ENCODE measurements at places on chromosomes 7 and 10.

DNA sequence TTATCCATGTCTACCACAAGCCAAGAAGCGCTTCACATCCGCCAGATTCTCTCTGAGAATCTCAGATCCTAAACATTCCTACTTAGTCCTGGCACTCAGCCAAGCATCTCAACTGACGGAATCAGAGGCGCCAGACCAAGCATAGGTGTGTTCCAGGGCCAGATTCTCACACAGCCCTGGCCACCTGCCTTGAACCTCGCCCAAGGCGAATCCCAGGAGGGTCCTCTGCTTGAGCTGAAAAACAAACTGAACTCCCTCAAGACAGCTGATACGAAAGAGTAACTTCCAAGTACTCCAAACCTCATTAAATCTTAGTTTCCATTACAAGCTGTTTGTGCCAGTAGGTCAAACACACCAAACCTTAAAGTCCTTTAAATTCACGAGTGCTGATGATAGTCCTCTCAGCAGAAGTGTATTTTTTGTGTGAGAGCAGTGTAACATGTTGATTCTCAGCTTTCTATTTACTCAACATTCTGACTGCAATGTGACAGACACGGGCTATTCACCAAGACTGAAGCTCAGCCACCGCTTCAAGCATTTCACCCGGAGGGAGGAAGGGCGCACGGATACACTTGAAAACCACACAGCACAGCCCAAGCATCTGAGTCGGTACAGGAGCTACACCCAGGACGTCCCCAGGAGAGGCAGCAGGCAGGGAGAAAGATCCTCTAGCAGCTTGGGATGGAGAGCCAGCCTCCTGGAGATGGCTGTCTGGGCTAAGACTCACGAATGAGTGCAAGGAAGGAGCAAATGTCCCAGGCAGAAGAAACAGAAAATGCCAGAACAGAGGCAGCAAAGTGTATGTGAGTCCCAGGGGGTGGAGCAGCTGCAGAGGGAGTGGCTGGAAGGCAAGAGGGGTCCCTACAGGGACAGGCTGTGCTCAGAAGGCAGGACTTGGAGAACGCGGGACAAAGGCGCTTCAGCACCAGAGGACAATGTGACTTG is 6.0 kb downstream of the PARD3 start:
- no peak for DNase-seq

DNA sequence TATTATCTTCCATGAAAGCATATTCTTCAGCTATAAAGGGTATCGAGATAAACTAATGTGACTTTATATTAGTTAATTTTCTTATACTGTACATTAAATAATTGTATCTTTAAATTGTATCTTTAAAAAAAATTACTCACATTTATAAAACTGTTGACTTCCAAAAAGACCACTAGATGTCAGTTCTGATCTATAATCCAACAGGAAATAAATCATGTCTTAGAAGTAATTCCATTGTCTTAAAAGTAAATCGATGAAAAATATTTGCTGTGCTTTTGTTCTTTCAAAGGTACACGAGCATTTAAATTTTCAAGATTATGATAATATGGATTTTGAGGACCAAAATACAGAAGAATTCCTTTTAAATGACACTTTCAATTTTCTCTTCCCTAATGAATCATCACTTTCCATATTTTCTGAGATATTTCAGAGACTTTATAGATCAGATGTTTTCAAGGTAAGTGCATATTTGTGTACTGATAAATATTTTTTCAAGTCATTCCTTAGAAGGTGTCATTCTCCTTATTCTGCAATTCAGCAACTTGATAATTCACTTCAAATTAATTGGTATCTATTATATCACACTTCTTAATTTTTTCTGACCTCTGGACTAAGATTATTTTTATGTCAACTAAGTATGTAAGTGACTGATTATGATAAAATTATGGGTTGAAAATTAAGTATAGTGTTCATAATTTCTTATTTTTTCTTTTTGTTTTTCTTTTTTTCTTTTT is 138.5 kb downstream of the CPED1 start:
- peak; percentile 7 for DNase-seq

DNA sequence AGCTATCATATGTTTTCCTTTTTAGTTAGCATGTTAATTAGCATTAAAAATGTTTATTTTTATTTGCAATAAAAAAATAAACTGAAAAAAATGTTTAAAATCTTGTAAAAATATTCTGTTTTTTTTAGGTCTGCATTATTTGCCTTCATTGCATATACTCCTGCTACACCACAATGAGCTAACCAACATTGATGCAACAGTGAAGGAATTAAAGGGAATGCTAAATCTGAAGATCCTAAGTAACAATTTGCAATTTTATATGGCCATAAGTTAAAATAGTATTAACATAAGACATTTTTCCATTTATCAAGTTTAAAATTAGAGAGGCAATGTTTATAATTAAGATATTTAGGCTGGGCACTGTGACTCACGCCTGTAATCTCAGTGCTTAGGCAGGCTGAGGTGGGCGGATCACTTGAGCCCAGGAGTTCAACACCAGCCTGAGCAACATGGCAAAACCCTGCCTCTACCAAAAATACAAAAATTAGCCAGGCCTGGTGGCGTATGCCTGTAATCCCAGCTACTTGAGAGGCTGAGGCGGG is 32.2 kb downstream of the LRRC72 start:
- DNase-seq, result no peak

DNA sequence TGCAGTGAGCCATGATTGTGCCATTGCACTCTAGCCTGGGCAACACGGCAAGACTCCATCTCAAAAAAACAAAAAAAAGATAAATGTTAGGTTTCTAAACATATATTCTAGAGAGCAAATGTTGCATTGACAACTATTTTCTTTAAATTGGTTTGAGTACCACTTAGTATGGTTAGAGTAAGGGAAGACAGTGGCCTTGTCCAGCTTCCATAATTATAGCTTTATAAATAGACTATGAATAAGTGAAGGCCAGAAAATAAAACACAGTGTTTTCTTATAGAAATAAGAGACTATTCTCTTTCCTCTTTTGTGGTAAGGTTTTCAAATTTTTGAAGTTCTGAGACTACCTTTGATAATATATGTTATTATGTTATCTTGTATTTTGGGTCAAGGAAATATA is 50.5 kb downstream of the EXOC4 start:
- no peak for DNase-seq

GRCh38 chr7:93663561-93664299 is 89.2 kb upstream of the CALCR start:
- DNase-seq, result no peak

DNA sequence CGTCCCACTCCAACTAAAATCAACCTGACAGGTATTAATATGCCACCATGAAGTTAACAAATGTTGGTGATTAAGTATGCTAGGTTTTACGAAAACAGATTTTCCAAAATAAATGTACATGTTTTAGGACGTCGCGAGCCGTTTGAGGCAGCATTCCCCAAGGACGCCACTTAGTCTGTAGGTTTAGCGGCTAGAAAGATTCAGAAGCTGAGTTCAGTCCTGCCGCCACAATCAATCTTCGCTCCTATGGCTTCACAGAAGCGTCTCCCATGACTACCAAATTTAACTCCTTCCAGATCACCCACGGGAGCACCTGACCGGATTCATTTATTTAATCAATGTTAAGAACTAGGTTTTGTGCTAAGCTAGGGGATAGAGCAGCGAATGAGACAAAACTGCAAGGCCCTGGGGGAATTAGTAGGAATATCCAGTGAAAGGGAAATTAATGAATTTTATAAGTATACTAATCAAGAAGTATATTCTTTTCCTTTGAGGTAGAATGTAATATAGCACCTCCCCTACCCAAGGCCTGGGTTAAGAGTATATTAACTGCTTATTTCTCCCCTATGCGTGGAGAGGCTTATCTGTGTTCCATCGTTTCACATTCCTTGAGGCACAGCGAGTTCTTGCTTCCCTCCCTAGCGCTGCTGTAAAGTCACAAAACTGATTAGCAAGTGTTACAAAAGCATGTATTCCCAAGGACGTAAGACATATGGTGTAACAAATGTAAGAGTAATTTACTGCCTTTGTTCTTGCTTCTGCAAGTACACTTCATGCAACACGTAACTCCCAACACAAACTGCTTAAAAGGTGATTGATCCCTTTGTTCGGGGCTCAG is 994 bp upstream of the CYP51A1 start:
- DNase-seq, result no peak

DNA sequence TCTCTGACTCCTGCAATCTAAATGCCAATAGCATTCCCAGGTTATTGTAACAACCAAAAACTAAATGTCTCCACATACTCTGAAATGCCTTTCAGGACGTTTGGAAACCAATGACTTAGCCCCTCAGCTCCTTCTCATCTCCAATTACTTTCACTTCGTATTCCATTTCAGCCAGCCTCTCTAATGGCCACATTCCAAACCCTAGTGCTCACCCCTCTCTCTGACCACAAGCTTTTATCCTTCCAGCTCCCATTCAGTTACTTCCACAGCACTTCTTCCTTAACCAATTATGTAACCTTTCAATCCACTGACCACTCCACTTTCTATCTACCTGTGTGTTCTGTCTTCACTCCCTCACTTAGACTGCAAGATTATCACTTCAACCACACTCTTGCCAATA is 4.3 kb downstream of the NOC3L start:
- DNase-seq, result no peak

- DNase-seq, result no peak
Observed at GRCh38 chr10:127047878-127048238, 142.6 kb downstream of the DOCK1 start.

GRCh38 chr7:1357601-1358271 is 101.5 kb downstream of the MICALL2 start:
- DNase-seq, result no peak

- no peak for DNase-seq
Observed at GRCh38 chr10:133129859-133130495, 30.0 kb upstream of the KNDC1 start.

DNA sequence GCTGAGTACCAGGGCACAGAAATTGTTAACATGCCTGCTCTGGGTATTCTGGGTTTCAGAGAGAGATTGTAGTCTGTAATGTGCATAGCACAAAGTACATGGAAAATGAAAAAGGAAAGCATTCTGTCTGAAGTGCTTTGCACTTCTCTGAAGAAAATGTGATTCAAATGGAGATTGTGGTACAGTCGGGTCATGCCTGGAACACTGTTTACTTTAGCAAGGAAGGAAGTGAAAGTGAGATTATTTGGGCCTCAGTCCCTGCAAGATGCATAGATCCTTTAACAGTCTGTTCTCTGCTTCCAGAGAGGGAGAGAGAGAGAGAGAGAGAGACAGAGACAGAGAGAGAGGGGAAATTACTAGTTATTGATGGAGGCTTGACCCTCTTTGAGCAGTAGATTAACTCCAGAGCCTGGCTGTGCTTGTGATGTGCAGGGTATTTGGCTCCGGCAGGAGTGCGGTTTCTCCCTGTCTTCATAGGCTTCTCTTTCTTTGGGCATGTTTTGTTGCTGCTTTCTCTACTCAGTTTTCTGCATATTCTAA is 5.4 kb downstream of the VWC2 start:
- no peak for DNase-seq

DNA sequence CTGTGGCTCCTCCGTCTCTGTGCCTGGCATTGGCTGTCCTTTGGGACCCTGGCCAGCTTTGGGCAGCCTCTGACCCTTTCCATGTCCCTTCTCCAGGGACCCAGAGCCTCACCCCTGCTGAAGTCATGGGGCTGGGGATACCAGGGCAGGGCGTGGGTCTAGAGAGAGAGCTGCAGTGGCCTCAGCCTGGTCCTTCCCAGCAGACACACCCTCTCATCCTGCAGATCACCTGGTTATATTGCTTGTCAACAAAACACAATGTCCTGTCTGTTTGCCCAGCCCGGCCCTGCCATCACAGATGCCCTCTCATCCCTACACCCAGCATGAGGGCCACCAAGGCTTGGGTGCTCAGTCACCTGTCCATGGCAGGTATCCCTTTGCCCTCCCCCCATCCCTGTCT is 1.8 kb downstream of the MUC17 start:
- no peak for DNase-seq

- peak; percentile 89 for DNase-seq
Observed at GRCh38 chr7:68682910-68683309, 915.4 kb upstream of the AUTS2 start.

- no peak for DNase-seq
Observed at GRCh38 chr10:78736926-78737630, 331.7 kb upstream of the ZMIZ1 start.

- DNase-seq, result no peak
Observed at GRCh38 chr7:378551-379455, 88.8 kb downstream of the FOXL3 start.

- no peak for DNase-seq
Observed at GRCh38 chr7:99767662-99768061, 16.3 kb downstream of the CYP3A4 start.

DNA sequence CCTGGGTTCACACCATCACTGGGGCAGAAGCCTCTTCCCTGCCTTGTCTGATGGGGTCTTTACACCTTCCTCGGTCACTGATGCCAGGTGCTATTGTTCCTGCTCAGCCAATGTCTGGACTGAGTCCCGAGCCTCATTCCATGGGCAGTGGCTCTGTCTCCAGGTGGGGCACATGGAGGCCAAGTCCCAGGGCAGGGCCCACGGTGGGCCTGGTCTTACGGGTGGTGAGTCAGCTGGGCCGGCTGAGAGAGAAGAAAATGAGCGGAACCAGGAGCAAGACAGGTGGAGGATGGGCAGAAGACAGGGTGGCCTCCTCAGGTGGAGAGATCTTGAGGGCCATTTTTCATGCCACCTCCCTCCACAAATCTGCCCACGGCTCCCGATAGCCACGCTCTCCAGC is 131.7 kb upstream of the FAM20C start:
- DNase-seq, result no peak

DNA sequence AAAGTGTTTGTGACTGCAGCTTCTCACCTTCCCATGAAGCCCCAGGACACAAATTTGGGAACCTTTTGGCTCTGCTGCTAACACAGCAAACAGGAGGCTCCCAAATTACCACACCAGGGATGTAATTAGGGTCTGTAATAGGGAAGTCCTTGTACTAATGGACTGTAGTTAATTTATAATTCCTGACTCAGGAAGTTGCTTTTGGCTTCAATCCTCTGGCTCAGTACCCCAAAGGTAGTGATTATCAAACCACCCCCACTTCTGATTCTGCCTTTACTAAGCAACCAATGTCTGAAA is 3.8 kb upstream of the MALSU1 start:
- DNase-seq, result no peak

DNA sequence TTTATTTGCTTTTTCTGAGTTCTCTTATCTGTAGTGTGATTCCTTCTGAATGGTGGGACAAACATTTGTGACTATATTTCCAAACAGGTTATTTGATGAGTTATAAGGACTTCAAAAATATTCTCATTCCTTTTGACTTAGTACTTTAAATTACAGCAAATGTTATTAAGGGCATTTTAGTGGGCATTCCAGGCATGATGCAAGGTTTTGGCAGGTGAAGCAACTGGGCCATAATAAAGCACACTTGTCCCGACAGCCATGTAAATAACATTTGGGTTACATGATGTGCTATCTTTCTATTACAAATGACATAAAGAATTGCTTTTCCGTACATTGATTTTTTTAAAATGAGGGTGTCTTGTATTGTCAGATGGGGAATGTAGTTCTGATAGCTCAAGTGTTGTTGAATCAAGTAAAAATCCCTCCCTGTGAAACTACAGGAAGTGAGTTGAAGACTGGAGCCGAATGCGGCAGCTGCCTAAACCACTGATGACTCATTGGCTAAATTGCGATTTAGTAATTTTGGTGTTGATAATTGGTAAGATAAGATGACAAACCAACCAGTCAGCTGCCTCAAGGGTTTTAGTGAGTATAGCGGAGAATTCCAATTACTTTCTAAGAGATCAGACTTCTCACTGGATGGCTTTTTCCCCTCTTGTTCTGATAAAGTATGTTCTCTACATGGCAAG is 231.3 kb upstream of the NPY start:
- DNase-seq, result peak; percentile 95
